ENCODE measurements at places on chromosomes 2 and 18.

DNA sequence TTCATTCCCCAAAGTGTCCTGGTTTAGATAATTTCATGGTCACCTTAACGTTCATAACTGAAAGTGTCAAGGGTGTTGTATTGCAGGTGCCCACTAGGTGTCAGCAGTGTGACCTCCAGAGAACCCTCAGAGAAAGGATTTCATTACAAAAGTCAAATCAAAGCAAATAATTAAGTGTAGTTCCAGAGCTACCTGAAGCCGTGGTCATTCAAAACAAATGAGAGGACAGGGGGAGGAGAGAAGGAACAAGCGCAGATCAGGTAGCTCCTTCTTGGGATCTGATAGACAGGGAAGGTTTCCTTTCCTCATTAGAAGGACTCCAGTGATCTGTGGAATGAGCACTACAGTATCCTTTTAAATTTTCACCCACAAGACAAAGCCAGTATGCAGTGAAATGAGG is at the start of gene SLC9A4:
TSS of gene SLC9A4 (plus strand) at position 207 of the 400 bp plus-strand sequence. CDS start 534 bp downstream, outside the sequence.
- DNase-seq, result peak; percentile 11

DNA sequence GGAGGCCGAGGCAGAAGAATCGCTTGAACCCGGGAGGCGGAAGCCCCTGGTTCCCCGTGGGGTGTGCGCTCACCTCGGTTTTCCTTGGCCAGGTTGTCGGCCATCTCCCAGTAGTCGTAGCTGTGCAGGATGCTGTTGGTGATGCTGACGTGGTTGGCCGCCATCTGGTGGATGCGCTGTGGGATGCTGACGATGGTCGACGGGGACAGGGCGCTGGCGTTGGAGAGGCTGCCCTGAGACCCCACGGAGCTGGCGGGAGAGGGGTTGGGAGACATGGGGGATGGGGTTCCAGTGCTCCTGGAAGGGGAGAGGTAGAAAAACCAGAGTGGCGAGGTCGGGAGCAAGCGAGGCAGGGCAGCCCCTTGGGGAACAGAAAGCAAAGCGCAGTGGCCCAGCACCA is 64.4 kb upstream of the REV1 start:
- DNase-seq, result no peak

DNA sequence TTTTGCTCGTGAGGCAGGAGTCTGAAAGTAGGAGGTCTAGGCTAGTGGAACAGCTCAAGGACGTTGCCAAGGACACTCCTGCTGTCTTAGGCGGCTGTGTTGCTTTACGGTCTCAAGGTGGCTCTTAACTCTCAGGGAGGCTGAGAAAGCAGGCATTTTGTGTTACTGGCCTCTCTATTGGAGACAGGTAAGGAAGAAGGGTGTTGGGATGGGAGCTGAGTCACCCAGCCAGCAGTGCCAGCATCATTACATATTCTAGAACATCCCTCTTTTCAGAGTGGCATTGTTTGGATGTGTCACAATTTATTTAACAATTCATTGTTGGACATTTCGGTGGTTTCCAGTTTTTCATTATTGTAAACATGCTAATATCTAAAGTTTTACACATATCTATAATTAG is 30.8 kb upstream of the TMEM214 start:
- DNase-seq, result no peak

DNA sequence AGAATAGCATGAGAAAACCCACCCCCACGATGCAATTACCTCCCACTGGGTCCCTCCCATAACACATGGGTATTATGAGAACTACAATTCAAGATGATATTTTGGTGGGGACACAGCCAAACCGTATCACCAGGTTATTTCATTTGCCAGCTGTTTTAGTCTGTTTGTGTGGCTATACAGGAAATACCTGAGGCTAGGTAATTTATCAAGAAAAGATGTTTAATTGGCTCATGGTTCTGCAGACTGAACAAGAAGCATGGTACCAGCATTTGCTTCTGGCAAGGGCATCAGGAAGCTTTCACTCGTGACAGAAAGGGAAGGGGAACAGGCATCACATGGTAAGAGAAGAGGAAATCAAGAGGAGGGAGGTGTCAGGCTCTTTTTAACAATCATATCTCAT is 329.2 kb downstream of the GULP1 start:
- DNase-seq, result no peak

- no peak for DNase-seq
Measured at GRCh38 chr2:171432206-171432968, 1.4 kb downstream of the METTL8 start.

DNA sequence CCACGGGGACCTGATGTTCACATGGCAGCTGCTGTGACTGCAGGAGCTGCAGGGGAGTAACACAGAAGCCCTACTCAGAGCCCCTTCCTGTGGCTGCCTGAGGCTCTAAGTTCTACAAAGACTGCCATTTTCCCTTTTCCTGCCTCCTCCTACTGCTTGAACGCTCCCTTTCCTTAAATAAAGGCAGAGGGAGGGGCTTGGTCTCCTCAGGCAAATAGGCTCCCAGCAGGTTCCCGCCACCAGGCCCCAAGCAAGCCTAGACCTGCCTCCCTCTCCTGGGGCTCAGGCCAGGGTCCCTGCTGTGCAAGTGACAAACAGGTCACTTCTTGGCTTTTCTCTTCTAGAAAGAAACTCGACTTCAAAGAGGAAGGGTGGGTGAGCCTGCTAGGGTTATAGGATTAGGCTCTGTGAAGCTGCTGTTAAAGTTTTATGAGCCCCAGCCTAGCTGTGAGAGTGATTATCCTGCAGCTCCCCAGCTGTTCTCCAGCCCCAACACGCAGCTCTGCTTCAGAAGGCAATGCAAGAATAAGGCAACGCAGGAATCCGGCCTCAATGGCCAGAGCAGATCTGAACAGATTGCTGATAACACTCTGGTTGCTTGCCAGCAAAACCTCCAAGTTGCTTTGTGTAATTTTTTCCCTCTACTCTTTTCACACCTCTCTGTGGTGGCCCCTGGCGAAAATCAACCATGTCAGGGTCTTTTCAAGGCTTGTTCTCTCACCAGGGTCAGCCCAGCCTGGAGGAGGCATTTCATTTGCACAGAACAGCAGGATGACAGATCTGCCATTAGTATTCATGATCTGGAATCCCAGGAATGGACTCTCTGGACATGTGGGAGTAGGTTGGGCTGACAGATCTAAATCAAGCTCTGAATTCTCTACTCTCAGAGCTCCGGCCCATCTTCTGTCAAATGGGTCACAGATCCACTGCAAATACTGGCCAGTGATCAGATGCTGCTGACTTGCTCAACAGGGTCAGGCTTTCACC is 71.3 kb downstream of the MRO start:
- DNase-seq, result no peak

DNA sequence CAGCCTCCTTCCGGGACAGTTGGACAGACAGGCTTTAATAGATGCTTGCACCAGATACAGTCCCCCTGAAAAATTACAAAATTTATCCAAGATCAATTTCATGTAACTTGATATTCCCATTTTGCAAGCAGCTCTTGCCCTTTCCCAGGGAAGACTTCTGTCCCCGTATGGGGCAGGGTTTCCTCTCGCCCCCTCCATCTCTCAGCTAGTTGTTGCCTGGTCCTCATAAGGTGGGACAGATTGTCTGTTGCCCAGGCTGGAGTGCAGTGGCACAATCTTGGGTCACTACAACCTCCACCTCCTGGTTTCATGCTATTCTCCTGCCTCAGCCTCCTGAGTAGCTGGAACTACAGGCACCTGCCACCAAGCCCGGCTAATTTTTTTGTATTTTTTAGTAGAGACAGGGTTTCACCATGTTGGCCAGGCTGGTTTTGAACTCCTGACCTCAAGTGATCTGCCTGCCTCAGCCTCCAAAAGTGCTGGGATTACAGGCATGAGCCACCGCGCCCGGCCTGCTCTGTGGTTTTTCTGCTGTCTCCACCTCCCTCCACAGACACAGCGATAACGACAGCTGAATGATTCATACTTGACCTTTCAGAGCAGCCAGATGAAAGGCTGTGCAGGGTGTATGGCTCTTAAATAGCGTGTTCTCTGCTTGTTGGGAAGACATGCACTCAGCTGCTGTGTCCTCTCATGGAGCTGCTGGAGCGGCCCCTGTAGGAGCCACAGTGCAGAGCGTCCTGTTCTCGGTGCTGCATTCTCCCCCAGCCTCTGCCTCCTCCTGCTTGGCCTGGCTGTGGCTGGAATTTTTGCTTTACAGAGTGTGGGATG is 61.4 kb downstream of the TTC39C start:
- DNase-seq, result peak; percentile 80

- no peak for DNase-seq
Measured at GRCh38 chr2:99187011-99187410, 6.0 kb downstream of the MRPL30 start.

- DNase-seq, result peak; percentile 75
Measured at GRCh38 chr2:203786549-203787351, 80.3 kb downstream of the CD28 start.

DNA sequence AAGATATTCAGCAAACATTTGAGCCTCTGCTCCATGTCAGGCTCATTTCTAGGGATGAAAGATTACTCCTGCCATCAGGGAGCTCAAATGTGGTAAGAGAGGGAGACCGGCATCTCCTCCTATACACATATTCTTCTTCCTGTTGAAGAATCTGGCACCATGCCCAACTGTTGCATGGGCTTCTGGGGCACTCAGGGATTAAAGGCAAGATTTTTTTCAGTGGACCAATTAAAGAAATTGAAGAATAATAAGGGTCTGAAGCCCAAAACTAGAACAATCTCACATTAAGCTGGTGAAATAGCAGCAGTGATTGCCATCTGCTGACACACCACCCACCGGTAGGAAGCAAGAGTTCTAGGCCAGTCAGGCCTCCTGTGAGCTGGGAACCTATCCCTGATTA is 145.4 kb upstream of the LYPD6 start:
- no peak for DNase-seq

GRCh38 chr2:134399096-134399495 is 145.2 kb downstream of the MGAT5 start:
- DNase-seq, result no peak

DNA sequence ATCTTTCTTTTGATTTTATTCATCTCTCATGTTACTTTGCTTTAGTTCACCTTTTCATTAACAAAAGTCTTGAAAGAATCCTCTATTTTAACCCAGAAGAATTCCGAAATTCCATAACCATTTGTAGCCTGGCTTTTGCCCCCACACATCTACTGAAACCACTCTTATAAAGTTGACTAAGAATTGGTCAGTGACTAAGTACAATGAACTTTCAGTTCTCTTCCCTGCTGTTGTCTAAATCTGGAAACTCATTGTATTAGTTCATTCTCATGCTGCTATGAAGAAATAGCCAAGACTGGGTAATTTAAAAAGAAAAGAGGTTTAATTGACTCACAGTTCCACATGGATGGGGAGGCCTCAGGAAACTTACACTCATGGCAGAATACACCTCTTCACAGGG is 49.9 kb upstream of the PNPT1 start:
- DNase-seq, result peak; percentile 7

GRCh38 chr18:55414475-55414874 is 173.5 kb downstream of the TCF4 start:
- DNase-seq, result no peak

- peak; percentile 73 for DNase-seq
Measured at GRCh38 chr2:203280428-203281064, 41.7 kb downstream of the CYP20A1 start.

- DNase-seq, result no peak
Measured at GRCh38 chr18:62850619-62851306, 135.4 kb downstream of the PHLPP1 start.

GRCh38 chr2:12277241-12278034 is 439.3 kb upstream of the TRIB2 start:
- DNase-seq, result no peak

DNA sequence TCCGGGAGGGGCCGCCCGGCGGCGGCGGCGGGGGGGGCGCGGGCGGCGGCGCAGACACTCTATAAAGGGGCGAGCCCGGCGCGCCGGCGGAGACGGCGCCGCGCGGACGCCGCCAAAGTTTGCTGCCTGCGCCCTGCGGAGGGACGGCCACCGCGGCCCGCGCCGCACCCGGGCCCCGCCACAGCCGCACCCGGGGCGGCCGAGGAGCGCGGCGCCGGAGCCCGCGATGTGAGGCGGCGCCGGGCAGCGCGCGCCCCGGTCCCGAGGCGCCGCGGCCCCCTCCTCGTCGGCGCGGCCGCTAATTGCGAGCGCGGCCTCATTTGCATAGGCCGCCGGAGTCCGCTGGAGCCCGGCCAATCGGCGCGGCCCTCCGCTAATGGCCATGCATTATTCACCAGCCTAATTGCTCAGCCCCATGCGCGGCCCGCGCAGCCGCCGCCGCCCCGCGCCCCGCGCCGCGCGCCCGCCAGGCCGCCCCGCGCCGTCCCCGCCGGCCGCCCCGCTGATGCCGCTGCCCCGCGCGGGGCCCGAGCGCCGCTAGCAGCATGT is at the start of gene SALL3:
TSS of gene SALL3 (plus strand) at position 89 of the 549 bp plus-strand sequence. CDS start at position 546, 457 bp downstream.
- DNase-seq, result no peak

- no peak for DNase-seq
Measured at GRCh38 chr2:227016894-227017293, 147.1 kb downstream of the COL4A4 start.

GRCh38 chr2:196370381-196370780 is 199.0 kb upstream of the STK17B start:
- DNase-seq, result no peak

GRCh38 chr18:23033056-23033455 is 99.9 kb downstream of the RBBP8 start:
- no peak for DNase-seq

GRCh38 chr2:111031546-111032478 is 88.9 kb upstream of the BCL2L11 start:
- no peak for DNase-seq

DNA sequence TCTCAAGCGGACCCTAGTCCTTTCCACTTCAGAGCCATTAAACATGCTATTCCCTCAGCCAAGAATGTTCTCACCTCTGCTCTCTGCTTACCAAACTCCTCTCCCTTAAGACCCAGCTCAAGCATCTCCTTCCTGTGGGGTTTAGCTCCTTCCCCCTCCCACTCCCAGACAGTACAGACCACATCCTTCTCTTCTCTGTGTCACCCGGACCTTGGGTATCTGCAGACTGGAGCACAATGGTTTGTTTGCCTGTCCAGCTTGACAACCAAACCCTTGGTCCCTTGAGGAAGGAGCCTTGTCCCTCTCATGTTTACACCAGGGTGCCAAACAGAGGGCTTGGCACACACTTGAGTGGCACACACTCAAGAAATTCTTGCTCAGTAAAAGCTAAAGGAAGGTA is 4.1 kb upstream of the CD8A start:
- no peak for DNase-seq

- no peak for DNase-seq
Measured at GRCh38 chr2:10385933-10386773, 62.0 kb downstream of the ODC1 start.

DNA sequence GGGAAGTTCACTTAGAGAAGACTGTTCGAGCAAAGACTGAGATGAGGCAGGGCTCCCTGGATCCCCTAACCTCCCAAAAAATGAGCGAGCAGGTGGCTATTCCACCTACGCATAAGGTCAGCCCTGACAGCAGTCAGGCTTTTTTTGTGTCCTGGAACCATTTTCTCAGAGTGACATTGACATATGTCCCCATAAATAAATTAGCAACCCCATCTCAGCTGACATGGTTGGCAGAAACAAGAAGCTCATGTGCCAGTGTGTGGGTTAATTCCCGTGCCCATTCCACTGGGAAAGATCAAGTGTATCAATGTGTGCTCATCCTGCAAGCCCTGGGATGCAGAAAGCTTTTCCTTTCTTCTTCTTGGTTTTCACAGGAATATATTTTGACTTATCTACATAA is 740.4 kb upstream of the CELF4 start:
- DNase-seq, result no peak

- DNase-seq, result peak; percentile 32
Measured at GRCh38 chr2:48567671-48568070, 37.7 kb downstream of the STON1 start.

All from fibroblast of skin of left quadriceps (primary cell).